ENCODE measurements at places on chromosomes 2 and 18.

- peak; percentile 42 for DNase-seq
Measured at GRCh38 chr2:15560140-15560987, 770 bp downstream of the NBAS start.

- DNase-seq = no peak
Measured at GRCh38 chr18:55509631-55510324, 78.2 kb downstream of the TCF4 start.

GRCh38 chr18:5653802-5654201 is 110.0 kb upstream of the EPB41L3 start:
- DNase-seq = no peak

DNA sequence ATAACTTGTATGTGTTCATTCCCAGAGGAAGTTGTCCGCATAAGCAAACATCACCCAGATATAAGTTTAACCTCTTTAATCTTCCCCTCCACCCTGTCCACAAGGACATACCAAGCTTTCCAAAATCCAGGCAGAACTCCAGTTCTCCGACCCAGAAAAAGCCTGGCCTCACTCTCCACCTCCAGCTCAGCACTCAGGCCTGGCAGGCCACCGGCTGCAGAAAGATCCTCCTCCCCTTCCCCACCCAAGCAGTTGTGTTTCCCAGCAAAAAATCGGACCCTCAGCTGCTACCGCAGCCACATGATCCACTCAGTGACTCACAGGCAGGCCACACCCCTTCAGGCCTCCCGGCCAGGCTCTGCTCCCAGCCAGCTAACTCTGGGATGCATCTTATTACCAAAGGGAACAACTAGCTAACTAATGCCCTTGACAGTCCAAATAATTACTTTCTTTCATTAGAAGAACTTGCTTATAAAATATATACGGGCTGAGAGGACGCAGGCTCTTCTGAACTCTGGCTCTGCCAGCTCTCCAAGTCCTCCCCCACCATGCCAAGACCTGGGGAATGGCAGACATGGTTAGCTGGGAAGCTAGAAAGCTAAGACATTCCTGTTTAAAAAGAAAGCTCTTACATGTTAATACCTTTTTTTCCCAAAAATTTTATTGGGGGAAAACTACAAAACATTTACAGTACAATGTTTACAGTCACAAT is 4.5 kb downstream of the ZFP36L2 start:
- peak; percentile 73 for DNase-seq

DNA sequence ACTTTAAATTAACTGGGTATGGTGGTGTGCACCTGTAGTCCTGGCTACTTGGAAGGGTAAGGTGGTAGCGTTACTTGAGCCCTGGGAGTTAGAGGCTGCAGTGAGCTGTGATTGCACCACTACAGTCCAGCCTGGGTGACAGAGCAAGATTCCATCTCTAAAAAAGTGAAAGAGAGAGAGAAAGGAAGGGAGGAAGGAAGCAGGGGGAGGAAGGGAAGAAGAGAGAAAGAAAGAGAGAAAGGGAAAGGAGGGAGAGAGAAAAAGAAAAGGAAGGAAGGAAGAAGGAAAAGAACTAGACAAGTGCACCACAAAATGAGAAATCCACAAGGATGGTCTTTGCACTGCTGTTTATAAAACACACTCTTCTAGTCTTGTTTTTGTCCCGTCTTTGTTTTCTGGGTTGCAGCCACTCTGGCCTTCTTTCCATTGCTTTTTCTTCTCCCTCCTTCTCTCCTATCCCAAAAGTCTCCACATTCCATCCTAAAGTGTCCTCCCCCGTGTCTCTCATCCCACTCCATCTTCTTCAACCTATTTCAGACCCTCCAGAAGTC is 32.0 kb downstream of the PKDCC start:
- no peak for DNase-seq

GRCh38 chr2:106899786-106900530 is 14.0 kb upstream of the ST6GAL2 start:
- no peak for DNase-seq

GRCh38 chr2:172613040-172613439 is 57.1 kb downstream of the PDK1 start:
- DNase-seq = peak; percentile 55

GRCh38 chr2:238843476-238843875 is 4.4 kb upstream of the TWIST2 start:
- DNase-seq = no peak

DNA sequence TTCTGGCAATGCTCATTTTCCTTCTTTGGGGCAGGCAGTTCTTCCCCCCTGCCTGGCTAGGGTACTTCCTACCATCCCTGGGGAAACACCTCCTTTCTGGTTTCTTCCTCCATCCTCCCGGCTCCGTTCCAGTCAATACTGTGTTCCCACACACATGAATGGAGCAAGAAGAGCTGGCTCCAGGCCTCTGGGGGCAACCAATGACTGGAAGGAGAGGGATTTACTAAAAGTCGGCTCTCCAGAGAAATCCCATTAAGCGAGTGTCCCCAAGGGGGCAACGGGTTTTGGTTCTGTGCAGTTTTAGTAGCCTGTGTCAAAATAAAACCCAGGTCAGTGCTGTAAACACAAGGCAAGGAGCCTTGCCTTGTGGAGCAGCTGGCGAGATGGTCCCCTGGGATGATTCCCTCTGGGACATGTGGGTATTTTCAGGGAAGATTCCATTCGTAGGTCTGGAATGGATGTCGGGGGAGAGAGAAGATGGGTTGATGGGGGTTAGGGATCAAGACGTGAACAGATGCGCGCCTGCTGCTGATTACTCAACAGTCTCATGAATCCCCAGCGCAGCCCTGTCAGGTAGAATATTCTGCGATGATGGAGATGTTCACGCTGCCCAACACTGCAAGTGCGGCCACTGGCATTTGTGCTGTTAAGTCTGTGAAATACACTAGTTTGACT is 32.0 kb downstream of the EMILIN2 start:
- DNase-seq = no peak

DNA sequence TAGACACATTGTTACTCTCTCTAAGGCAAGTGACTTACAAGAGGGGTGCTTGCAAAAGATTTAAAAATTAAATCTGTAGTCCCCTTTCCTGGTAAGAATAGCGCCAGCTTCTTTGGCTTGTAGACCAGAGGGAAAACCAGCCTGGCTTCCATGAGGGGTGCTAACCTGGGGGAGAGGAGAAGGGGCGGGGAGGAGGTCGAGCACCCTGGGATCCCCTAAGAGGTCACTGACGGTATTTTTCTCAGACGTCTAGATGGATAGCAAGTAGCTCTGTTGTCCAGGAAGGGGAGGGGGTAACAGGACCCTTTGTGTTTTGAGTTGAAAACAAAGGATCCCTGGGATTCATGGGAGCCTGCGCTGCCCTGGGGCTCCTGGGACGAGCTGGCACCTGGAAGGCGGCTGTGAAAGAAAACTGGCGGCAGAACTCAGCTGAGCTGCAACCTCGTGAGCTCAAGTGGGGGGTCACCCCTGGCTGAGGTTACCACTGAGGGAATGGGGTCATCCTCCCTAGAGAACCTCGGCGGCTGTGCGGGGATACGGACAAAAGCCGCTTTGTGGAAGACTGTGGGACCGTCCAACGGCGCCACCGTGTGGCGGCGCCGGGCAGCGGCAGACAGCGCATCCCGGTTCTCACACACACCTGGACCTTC is 37.8 kb upstream of the MRPL19 start:
- peak; percentile 67 for DNase-seq

DNA sequence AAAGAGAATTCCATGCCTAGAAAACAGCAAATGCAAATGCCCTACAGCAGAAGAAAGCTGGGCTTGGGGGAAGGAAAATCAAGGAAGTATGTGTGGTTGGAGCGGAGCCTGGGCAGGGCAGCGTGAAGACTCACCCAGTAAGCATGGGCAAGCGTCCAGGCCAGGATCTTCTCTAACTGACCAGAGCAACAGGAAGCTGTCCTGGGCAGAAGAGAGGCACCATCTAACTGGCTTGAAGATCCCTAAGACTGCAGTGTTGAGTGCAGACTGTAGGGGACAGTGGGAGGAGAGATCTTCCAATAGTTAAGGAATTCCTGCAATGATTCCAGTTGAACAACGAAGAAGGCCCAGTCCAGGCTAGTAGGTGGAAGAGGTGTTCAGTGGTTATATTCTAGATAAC is 57.9 kb downstream of the NXPH2 start:
- no peak for DNase-seq

DNA sequence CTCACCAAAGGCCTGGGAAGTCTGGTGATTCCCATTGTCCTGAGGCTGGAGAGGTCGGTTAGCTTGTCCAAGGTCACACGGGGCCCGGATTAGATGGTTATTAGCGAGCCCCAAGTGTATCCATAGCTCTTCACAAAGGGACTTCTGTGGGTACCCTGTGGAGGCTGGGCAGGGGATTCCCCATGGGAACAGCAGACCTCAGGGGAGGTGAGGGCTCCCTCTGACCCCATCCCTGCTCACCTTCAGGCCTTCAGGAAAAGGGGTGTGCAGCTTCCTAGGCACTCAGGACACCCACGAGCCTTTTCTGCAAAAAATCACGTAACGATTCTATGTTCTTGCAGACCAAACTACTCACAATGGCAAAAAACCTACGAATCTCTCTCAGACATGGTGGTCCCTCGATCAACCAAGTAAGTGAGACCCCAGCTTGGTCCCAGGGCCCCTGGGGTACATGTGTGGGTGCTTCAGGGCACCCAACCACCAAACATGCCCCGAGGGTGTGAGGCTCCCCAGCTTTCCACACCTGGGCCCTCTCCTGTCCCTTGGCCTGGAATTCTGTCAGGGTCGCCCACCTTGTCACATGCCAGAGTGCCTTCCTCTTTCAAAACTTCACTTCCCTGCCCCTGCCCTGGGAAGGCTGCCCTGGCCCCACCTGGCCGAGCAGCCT is 40.3 kb downstream of the PDIA6 start:
- DNase-seq = no peak

GRCh38 chr2:64268330-64269048 is 124.3 kb upstream of the PELI1 start:
- no peak for DNase-seq

- DNase-seq = peak; percentile 65
Measured at GRCh38 chr2:239274391-239275043, 126.3 kb downstream of the HDAC4 start.

DNA sequence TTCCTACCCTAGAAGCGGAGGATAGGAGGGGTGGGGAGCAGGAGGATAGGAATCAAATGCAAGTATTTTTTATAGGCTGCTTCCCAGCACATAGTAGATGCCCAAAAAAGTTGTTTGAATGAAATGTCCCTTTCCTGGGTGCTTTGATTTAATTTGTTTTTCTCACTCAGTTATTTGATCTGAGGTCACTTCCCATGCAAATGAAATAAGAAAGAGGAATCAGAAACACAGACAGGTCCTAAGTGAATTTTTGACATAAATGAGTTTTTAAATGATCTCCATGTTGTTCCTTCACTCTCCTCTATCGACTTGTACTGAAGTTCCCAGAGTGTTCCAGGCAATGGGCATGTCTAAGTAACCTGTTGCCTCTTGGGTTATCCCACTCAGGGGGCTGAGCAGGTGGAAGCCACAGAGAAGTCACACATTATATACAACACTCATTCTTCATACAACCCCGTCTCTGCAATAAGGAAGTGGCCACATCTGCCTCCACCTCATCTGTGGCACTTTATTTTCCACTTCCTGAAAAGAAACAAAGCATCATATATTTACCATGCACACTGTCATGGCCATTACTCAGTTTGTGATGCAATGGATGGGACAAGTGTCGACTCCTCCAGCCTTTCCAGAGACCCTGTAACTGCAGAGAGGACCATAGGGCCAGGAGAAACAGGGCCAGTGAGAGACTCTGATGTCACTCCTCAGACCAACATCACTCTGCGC is 81.9 kb upstream of the ZNF397 start:
- DNase-seq = no peak

DNA sequence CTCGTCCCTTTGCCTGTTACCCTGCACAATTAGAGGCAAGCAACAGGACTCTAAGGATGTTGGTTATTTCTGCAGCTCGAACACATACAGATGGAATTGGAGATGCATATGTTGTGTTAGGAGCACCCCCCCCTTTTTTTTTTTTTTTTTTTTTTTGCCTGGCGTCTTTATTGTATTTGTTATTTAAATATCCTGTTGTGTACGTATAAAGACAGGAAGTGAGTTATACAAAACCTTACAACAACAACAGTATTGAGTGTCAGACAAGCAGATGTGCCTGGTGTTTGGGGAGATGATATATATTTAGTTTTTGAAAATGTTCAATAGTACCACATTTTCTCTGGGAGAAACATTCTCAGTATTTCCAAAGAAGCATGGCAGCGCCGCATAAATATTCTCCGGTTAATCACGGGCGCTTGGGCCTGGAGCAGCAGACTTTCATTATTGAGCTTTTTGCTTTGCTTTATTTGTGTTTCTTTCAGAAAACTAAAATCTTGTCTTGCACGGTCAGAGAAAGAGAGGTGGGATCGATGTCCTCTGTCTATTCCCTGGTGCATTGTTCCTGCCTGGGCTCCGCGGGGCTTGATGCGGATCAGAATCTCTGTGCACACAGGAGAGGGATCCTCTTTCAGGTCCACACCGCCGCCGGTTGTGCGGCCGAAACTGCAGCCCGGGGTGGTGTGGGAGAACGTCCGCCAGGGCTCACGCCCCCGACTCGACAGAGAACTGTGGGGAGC is 23.2 kb upstream of the ZNF516 start:
- DNase-seq = no peak

DNA sequence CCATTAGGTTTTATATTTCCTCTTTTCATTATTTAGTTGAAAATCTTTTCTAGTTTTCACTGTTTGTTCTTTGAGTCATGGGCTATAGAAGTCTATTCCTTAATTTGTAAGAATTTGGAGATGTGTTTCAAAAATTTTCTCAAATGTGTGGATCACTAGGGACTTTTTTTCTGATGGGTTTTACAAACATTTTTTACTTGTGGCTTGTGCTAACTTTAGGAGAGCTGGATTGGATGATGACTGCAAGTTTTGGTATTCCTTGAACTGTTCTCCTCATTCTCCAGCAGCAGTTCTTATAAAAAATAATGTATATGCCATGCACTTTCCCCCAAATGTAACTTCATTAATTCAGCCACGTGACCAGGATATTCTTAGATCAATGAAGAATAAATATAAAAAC is 94.7 kb upstream of the CWC22 start:
- no peak for DNase-seq

GRCh38 chr2:54767921-54768320 is 44.5 kb downstream of the EML6 start:
- DNase-seq = no peak

DNA sequence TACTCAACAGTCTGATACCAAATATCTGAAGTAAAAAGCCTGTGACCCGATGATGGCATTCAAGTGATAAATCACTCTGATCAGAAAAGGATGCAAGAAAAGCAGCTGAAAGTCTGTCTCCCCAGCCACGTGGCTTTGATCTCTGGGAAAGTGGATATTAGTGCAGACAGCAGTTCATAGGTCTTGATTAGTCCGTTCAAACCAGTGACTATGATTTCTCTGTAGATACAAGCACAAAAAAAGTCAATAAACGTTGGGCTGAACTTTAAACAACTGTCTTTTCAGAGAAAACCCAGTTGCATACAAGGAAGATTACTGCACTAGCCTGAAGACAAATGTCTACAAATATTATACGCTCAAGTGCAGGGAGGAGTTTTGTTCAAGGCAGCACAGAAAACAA is 107.7 kb upstream of the CDC42EP3 start:
- DNase-seq = no peak

DNA sequence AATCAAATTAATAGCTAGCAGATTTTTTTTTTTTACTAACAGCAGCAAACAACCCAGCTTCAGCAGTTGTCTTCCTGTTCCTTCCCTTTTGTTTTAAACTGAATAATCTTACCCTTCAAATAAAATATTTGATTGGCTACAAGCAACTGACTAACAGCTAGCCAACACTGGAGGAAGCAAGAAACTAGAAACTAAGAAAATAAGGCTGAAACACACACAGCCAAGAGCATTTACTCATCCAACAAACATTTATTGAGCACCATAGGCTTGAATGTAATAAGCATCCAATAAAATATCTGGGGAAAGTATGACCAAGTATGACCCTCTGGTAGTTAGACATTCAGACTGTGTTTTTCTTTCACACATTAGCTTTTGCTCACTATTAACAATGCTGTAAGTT is 189.2 kb downstream of the CD226 start:
- DNase-seq = no peak

All from WERI-Rb-1 (cell line).